ENCODE measurements at places on chromosomes 7 and 10. TPM values are rescaled to one million over a fixed set of nuclear protein-coding genes. Genes with fewer than 3 reads are reported as not detected.

Gene STAG3
- total RNA-seq = 0.15 TPM

Gene NEBL
- 2.7 TPM for total RNA-seq

Gene FAM13C
- total RNA-seq = 0.28 TPM

Gene VPS37D
- 5.5 TPM for total RNA-seq

Gene OR6B1
- total RNA-seq = not detected

All from A549 treated with DMSO at 1 μM for 4 hours (cell line).